ENCODE measurements at places on chromosomes 16 and 17.

DNA sequence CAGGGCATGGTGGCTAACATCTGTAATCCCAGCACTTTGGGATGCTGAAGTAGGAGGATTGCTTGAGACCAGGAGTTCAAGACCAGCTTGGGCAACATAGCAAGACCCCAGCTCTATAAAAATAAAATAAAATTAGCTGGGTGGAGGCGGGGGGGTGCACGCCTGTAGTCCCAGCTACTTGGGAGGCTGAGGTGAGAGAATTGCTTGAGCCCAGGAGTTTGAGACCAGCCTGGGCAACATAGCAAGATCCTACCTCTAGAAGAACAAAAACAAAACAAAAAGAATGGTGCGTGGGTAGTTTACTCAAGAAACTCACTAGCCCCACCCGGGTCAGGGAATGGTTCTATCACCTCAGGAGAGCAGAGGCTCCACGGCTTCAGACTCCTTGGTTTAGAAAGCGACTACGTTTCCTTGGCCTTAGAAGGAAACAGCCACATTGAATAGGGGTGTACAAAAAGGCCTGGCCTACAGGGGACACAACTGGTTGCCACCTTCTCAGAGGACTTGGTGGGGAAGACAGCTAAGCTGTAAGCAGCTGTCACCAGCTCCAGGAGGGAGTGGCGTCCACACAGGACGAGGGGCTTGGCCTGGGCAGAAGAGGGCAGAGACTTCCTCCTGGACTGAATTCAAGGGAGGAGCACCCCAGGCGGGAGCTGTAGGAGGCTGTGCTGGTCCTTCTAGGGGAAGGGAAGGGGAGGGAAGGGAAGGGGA, 716 bp downstream of the TK1 start:
- no peak for DNase-seq

DNA sequence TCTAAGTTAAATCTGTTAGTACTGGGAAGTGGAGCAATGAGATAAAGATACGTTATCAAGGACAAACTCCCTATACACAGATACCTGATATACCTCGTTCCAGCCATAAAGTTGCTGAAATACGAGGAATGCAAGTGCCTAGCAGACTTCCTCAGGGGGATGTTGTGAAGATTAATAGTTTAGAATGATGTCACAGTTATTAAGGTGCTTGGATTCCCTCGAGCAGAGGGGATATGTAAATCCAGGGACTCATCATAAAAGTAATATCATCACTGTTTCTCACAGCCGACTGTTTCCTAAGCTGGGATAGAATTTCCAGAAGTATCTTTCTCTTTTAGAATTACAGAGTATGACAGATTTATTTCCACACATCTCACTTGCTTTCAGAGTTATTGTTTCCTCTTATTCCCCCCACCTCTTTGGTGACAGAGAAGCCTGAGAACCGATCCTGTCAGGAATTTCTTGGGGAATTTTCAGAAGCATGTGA, 28.4 kb upstream of the ZFHX3 start:
- no peak for DNase-seq

DNA sequence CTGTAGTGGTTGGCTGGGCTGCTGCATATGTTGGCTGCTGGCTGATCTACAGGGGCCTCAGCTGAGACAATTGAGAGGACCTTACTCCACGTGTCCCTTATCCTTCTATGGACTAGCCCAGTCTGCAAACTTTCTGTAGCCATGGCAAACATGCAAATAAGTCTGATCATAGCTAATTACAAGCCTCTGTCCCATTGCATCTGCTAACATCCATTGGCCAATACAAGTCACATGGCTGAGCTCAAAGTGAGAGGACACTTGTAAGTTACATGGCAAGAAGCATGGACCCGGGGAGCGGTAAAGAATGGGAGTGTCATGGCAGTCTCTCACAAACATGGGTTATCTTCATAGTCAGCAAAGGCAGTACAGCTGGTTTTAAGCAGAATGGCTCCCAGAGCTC, 11.6 kb upstream of the IL4R start:
- DNase-seq = no peak

DNA sequence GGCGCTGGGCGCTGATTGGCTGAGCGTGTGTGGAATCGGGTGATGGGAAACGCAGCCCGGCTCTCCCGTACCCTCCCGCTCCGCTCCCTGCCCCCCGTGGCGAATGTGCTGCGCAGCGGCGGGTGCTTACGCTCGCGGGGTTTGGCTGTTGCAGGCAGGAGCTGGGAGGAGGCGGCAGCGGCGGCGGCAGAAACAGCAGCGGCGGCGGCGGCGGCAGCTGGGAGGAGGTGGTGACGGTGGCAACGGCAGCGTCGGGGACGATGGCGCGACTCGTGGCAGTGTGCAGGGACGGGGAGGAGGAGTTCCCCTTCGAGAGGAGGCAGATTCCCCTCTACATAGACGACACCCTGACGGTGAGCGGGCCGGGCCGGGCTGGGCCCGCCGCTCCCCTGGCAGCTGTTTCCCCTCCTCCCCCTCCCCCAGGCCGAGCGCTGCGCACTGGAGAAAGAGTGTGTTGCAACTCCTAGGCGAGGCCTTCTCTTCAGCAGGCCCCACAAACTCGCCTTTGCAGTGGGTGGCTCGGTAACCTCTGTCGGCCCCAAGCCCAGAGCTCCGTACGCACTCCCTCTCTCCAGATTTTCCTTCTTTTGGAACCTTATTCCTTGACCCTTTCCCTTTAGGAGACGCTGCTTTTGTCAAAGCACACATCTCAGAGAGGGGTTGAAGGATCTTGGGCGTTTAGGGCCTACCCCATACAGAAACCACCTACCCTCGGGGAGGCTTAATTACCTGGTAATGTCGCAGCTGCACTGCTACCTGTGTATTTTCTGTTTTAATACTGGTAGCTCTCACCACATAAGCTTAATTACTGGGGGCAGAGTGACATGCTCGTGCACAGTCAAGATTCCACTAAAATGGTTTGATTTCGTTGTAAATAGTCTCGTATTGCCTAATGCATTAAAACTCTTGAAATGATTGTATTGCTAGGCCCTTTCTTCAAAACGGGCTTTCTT, 1.0 kb downstream of the GGNBP2 start:
- peak; percentile 98 for DNase-seq

DNA sequence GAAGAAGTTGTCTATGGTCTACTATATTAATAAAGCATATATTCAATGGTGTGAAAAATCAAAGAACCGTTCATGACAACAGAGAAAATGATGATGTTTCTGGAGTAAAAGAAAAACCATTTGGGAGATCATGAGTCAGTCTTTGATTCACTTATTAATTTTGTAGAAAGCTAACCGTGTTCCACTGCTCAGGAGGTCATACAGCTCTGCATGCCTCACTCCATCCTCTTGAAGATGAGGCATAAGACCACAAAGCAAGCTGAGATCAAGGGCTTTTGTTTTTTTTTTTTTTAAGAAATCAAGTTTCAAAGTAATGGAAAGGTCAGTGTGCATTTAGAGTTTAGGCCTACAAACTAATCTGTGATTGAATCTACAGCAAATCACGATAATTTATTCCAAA, 206.4 kb downstream of the CEP112 start:
- no peak for DNase-seq

DNA sequence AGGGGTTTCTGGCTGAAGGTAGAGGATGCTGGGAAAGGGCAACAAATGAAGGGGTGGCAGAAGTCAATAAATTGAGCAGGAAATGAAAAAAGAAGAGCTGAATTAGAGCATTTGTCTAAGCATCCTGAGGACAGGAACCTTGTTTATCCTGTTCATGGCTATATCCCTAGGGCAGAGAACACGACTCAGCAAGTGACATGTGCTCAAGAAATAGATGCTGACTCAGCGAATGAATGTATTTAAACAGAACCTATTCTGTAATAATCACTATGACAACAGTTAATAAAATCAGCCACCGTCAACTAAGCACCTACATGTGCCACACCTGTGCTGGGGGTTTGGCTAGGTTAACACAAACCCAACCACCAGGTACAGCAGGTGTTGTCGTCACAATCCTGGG, 80.3 kb downstream of the CDK5R1 start:
- no peak for DNase-seq

- DNase-seq = no peak
Observed at GRCh38 chr16:72159386-72159785, 12.6 kb downstream of the PMFBP1 start.

GRCh38 chr17:61409301-61410112, 9.9 kb downstream of the TBX2 start:
- DNase-seq = peak; percentile 84

DNA sequence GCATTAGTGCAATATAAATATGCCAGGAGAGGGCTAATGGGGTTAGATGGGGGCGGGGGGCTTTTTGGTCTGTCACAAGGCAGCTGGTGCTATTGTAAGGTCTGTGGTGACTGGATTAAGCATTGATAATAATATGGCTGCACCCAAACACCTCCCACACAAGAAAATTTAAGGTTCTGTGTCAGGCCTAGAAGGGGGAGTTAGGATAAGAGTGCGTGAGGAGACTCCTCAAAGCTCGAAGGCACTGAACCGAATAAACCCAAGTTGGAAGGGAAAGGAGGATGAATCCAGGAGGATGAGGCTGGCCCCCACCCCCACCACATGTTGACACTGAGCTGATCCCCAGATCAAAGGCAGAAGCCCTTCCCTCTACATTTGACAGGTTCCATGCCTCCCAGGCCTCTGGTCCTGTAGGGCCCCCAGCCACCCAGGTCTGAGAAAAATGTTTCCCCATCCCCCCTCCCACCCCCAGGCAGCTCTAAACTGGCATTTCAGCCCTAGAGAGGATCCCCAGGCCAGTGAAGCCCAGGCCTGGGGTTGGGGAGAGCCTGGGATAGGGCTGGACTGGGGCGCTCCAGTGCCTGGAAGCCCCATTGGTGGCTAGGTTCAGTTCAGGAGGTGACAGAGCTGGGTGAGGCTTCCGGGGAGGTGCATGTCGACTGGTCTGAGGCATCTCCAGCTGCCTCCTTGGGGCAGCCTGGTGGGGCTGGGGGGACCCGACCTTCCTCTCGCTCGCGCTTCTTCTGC, 1.7 kb downstream of the HOXB1 start:
- DNase-seq = no peak

DNA sequence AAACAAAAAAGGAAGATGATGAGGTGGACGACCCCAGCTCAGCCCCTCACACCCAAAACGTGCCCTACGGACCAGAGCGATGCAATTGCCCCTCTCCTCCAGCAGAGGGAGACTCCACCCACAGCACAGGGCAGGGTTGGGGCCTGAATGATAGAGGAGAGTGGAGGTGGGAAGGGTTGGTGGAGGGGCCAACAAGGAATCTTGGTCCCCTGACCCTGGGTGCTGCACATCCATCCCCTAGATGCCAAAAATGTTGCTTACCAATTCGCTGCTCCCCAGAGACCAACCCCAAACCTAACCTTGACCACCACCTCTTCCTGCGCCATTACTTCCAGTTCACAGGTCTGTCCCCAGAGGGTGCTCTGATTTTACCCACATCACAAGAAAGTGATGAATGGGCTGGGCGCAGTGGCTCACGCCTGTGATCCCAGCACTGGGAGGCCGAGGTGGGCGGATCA, 12.9 kb downstream of the P2RX5 start:
- peak; percentile 16 for DNase-seq

GRCh38 chr17:372157-373152, 19.8 kb upstream of the RPH3AL start:
- DNase-seq = no peak

DNA sequence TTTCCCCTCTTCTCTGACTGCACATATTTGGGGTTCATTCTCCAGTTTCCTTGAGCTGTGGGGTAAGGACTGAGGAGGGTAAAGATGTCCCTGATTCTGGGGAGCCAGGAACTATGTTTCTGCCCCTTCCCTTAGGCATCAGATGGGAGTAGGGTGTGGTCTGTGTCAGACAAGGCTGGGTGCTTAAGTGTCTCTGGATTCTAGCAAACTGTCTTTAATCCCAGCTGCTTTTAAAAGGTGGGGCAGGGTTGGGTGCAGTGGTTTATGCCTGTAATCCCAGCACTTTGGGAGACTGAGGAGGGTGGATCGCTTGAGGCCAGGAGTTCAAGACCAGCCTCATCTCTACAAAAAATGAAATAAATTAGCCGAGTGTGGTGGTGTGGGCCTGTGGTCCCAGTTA, 13.0 kb downstream of the LASP1 start:
- no peak for DNase-seq

DNA sequence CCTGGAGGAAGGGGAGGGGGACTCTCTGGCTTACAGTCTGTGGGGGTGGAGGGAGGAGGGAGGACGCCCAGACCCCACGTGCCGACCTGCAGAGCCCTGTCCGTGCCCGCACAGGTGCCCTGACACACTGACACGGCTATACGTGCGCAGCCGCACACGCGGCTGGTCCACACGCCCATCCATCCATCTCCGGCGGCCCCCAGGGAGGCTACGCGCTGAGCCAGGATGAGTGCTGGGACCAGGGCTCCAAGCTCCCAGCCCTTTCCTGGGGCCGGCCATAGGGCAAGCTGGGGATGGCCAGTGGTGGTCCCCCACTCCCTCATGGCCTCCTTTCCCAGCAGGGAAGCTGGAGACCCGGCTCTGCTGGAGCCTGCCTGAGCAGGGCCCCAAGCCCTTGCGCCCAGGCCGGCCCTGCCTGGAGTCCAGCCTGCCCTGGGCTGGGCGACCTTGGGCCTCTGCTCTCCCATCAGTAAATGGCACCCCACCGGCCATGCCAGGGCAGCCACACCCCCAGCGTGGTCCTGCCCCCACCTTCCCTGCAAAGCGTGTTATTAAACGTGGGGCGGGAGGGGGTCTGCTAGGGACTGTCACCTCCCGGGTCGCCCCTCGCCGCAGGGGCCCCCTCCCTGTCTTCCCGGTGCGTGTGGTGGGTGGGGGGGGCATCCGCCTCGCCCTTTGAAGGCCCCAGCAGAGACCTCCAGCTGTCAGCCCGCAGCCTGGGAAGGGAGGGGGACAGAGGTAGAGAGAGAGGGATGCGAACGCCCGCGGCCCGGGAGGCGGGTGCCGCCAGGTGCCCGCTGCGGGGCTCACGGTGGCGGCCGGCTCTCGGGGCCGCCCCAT, 863 bp downstream of the CASKIN1 start:
- no peak for DNase-seq

- peak; percentile 38 for DNase-seq
Observed at GRCh38 chr16:49698931-49699840, 156.7 kb downstream of the ZNF423 start.

GRCh38 chr17:64180089-64181073, 50.4 kb upstream of the ERN1 start:
- DNase-seq = no peak

GRCh38 chr17:13385481-13385911, 216.2 kb downstream of the HS3ST3A1 start:
- DNase-seq = no peak

DNA sequence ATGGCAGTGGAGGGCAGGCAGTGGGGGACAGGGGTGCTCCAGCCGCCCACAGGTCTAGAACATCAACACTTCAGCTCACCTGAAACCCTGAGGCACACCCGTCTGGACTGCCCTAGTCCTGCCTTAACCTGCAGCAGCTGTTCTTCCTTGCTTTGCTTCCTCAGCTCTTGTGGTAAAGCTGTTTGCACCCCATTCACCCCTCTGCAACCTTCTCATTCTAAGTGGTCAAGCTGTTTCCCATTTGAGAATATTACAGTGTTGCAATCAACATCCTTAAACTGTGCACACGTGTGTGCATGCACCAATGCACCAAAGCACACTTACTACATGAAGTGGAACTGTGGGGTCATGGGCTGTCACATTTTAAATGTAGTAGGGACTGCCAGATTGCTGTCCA, 32.4 kb downstream of the SCNN1B start:
- no peak for DNase-seq

GRCh38 chr17:28878981-28879380, 18.6 kb downstream of the FLOT2 start:
- no peak for DNase-seq

All from NCI-H1930 (cell line).